ENCODE measurements at places on chromosomes 11 and 22. TPM values are rescaled to one million over a fixed set of nuclear protein-coding genes. Genes with fewer than 3 reads are reported as not detected.

- peaks cover under 1% of the 10 kb centered on the region for H3K27me3 ChIP-seq
- H3K27ac ChIP-seq: no peak overlapping the region
- H3K4me3 ChIP-seq: no peak overlapping the region
- H3K4me1 ChIP-seq: no peaks in the 10 kb centered on the region
- H3K36me3 ChIP-seq: no peaks in the 10 kb centered on the region
Measured at GRCh38 chr11:127873478-127873877, 713.9 kb downstream of the ETS1 start.

GRCh38 chr11:111637885-111638284, 35.6 kb downstream of the SIK2 start:
- H3K27me3 ChIP-seq: no peaks in the 10 kb centered on the region
- H3K4me3 ChIP-seq: no peak overlapping the region
- H3K4me1 ChIP-seq: peaks cover 13% of the 10 kb centered on the region
- DNase-seq: no peak
- no peak overlapping the region for H3K27ac ChIP-seq

DNA sequence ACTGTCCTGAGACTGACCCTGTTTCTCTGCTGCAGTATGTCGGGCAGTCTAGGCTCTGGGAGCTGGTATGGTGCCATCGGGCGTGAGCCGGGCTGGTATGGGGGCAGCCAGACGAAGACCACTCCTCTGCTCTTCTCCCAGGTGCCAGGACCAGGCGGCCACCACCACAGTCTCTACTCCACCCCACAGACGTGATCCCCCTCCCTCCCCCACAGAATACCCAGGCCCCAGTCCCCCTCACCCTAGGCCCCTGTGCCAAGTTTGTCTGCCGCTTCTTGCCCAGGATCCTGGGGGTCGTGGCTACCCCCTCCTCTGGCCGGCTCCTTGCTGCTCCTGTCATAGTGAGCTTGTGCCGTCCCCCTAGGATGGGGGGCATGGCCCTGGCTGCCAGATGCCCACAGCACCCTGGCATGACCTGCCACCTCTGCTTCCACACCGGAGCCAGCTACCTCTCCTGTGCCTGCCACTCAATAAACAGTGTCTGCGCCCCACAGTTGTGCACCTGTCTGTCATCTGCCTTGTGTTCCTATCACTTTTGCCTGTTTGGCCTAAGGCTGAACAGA, 2.0 kb upstream of the KCNK4 start:
- DNase-seq: no peak
- no peak overlapping the region for H3K4me3 ChIP-seq
- H3K27ac ChIP-seq: no peak overlapping the region
- H3K4me1 ChIP-seq: peaks cover 22% of the 10 kb centered on the region
- no peaks in the 10 kb centered on the region for H3K36me3 ChIP-seq

DNA sequence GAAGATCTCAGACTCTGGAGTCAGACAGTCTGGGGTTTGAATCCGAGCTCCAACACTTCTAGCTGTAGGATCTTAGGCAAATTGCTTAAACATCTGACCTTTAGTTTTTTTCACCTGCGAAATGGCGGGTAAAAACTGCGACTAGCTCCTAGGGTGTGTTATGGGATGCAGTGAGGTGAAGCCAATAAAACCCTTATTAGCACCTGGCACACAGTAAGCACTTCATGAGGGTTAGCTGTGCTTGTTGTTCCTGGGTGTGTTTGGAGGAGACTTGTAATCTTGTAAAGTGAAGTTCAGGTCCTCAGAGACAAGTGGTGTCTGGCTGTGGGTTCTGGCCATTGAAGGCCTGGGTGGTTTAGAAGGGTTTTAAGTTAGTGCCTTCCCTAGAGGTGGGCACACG, 68.9 kb downstream of the ZBTB16 start:
- no peak overlapping the region for H3K27ac ChIP-seq
- no peaks in the 10 kb centered on the region for H3K27me3 ChIP-seq
- H3K36me3 ChIP-seq: no peaks in the 10 kb centered on the region
- H3K4me1 ChIP-seq: peaks cover 8% of the 10 kb centered on the region
- no peak for DNase-seq

DNA sequence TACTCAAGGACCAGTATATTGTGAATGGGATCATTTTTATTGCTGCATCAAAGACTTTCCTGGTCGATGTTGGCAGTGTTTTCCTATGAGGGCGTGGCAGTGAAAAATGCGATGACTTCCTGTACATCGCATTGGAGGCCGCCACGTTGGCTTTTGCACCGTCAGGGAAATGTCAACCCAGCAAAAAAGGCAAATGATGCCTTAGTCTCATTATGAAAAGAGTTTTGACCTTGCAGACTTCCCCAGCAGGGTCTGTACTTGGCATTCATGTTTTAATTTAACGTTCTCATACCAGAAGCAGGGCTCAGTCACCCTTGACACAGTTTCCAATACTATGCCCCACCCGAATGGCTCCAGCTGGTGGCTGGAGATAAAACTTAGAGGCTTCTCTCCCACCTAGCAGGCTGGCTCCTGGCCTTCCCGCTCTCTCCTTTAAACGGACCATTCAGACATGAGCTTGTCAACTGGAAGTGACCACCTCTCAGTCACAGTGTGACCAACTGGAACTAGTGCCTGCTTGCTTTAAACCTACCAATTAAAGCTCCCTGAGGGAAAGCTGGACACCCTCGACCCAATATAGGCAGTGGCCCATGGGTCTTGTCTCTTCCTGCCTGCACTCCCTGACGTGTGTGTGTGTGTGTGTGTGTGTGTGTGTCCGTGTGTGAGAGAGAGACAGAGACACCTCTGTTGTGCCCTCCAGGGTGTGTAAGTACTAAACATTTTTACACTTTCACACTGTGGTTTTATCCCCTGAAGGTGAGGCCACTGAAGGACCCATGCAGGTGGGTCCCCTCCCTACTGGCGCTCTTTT, 8.7 kb upstream of the GDPD5 start:
- no peak overlapping the region for H3K27ac ChIP-seq
- H3K4me1 ChIP-seq: peaks cover 34% of the 10 kb centered on the region
- H3K36me3 ChIP-seq: no peaks in the 10 kb centered on the region
- DNase-seq: no peak
- no peak overlapping the region for H3K4me3 ChIP-seq

VSTM5 gene
- polyA plus RNA-seq: not detected

ABCC8 gene
- not detected for polyA plus RNA-seq

Data from CD4-positive, alpha-beta memory T cell (primary cell).